ENCODE measurements at places on chromosomes 6 and 20.

GRCh38 chr6:13349811-13350506 lies 21.6 kb upstream of the TBC1D7 start:
- DNase-seq = no peak

DNA sequence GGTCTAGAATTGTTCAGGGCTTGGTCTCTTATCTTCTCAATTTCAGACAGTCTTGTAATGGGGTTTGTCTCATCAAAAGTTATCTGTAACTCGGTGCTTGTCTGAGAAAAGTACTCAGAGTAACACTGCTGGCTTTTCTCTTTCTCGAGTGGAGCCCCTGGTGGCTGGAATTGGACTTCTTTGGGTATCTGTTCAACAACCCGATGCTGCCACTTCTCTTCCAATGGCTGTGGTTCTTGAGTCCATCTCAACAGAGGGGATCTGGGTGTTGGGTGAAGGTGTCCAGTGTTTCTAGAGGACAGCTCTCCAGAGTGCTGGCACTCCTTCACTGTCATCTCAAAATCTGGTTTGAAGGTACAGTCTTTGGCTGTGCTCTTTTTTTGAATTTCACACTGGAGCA lies 24.6 kb downstream of the DST start:
- no peak for DNase-seq

DNA sequence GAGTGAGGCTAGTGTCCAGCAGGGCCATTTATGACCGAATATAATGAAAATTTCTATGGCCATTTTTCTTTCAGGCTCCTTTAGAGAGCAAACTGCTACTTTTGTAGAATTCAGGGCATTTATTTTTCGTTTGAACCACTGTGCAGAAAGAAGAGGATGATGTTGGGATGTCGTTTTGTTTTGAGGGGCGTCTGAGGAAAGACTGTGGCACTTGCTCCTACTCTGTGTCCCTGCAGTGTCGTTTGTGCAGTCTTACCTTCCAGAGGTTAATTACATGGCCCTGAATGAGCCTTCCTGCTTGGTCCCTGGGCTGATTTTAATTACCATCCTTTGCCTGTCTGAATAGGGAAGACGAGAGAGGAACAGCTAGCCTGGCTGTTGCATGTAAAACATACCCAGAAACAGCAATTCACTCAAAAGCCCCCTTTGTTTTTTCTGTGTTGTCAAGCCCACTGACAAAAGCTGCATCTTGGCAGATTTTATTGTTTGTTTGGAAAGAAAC lies 65.3 kb downstream of the CTNNBL1 start:
- DNase-seq = no peak

GRCh38 chr20:19756761-19757486 lies 1.1 kb upstream of the RIN2 start:
- no peak for DNase-seq
